Urothelium cell line (cell line): ENCODE measurements at places on chromosomes 12 and 14.

GRCh38 chr12:22163594-22163993 is 117.6 kb downstream of the CMAS start:
- no peak for DNase-seq

- no peak for DNase-seq
Observed at GRCh38 chr12:110421159-110421661, 17.7 kb upstream of the ANAPC7 start.

- DNase-seq: no peak
Observed at GRCh38 chr12:68250454-68250853, 3.0 kb downstream of the IL22 start.

DNA sequence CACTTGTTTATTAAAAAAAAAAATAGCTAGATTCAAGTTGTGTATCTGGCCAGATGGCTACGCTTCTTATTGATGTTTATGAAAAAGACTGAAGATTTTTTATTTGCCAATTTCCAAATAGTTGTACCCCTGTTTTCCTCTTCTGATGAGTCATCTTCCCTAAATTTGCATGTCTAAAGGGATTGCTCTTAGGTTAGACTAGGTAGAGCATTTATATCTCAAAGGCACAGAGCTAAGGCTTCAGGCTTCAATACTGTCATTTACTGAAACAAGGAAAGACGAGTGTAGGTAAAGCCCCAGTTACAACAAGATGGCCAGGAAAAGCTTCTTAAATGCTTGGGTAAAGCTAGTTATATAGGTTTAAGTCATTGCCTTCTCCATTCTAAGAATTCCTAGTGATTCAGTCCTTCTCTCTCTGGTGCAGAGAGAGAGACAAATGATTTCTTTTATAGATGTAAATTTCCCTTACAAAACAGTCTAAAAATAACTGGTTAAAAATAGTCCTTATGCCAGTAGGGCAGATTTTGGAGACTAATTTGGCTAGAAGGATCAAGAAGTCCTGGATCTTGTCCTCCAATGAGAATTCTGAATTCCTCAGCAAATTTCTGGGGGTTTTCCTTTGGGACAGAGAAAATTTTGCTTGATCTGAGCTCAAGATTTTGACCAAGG is 26.1 kb downstream of the LEMD3 start:
- DNase-seq: no peak

DNA sequence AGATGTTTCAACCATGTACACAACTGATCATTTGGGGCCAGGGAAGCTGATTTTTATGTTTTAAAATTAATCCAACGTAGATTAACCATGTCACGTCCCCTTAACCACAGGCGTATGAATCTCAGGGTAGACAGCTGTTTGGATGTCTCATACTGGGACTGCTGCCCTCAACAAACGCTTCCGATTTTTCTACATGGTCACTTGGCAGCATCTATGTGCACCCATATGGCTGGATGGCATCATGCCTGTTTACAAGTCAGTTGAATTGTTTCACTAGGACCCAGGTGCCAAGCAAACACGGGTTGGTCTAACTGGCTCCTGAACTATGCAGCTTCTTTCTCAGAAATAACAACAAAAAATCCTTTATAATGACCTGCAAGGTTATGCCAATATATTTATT is 393.8 kb downstream of the NPAS3 start:
- DNase-seq: no peak

GRCh38 chr14:63241096-63241495 is 36.9 kb downstream of the RHOJ start:
- DNase-seq: no peak

DNA sequence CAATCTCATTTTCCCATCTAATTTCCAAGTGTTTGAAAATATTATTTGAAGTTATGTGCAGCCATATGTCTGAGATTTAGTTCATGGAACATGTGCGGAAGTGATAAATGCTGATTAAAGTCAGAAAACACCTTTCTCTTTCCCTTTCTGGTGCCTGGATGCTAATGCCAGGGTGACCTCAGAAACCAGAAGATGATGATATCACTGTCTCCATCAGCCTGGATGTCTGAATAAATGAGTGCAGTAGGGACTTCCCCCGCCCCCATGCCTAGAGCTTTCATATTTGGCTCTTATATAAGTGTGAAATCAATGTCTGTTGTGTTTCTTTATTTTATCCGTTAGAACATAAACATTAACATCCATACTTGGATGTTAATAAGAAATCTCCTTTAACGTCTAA is 261.9 kb upstream of the LRIG3 start:
- DNase-seq: peak; percentile 10

DNA sequence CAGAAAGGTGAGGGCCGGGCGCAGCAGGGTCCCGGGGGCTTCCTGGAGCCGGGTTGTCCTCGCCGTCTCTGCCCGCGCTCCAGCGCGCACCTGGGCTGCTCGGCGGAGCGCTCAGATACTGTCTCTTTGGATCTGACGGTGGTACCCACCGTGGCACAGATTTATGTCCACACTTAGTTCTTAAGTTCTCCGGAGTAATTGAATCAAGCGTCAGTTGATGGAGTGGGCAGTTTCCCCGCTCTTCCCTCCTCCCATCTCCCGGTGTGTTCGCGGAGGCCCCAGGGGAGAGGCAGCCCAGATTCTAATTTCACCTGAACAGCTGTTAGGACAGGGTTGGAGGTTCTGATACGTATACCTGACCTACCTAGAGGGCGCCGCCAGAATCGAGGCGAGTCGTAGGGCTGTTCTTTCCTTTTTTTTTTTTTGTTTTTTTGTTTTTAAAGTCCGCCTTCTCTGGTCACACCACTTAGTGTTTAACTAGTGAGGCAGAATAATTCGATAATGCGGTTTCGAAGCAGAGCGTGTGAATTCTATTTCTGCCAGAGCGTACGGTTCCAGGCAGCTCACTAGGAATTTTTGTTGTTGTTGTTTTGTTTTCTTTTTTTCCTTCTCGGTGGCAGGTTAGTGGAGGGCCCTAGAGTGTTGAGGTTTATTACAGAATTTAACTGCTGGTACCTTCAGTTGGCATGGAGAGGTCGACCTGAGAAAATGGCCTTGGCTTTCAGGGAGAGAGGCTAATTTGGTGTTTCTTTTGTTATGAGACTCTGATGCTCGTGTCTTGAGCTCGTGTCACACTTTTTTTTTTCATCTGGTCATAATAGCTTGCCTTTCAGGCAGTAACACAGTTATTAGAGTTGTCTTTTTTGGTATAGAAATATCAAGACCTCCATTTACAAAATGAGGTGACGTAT is 22.3 kb upstream of the GNS start:
- DNase-seq: no peak

DNA sequence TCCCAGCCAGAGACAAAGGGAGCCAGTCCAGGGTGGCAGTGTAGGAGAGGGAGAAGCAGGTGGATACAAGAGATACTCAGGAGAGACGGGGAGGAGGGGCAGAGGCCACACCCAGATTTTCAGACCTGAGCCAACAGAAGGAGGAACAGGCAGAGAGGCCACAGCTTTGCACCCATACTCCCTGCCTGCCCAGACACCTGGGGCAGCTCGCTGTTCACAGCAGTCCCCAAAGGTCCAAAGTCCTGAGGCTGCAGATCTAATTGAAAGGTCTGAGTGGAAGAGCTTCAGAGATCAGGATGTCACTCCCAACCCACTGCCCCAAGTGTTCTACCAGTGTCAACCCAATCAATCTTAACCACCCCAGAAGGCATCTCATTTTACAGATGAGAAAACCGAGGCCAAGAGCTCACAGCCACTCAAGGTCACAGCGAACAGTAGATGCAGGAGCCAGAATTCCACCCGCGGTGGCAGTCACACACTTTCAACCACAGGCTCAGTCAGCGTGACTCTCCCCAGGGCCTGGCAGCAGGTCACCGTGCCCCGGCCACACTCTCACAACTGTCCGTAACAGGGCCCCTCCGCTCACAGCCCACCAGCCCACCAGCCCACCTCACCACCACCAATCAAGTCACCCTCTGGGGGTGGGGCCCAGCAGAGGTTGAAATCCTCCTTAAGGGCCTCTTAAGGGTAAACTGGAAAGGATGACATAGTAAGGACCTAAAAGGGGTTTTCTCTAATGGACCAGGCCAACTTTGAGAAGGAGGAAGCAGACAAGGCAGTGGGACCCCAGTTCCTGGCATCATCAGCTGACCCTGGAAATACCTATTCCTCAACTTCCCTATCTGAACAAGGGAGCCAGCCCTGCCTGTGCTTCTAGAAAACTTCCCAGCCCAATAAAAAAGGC is 33.3 kb downstream of the ACTN1 start:
- DNase-seq: no peak

DNA sequence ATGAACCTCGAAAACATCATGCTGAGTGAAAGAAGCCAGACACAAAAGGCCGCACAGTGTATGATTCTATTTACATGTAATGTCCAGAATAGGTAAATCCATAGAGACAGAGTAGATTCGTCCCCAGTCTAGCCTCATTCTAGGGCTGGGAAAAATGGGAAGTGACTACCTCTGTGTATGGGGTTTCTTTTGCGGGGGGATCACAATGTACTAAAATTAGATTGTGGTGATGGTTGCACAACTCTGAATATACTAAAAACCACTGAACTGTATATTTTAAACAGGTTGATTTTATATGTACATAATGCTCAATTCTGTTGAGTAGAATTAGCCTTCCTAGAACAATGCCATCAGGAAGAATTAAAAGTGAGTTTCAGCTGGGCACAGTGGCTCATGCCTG is 6.3 kb upstream of the RILPL2 start:
- DNase-seq: no peak

DNA sequence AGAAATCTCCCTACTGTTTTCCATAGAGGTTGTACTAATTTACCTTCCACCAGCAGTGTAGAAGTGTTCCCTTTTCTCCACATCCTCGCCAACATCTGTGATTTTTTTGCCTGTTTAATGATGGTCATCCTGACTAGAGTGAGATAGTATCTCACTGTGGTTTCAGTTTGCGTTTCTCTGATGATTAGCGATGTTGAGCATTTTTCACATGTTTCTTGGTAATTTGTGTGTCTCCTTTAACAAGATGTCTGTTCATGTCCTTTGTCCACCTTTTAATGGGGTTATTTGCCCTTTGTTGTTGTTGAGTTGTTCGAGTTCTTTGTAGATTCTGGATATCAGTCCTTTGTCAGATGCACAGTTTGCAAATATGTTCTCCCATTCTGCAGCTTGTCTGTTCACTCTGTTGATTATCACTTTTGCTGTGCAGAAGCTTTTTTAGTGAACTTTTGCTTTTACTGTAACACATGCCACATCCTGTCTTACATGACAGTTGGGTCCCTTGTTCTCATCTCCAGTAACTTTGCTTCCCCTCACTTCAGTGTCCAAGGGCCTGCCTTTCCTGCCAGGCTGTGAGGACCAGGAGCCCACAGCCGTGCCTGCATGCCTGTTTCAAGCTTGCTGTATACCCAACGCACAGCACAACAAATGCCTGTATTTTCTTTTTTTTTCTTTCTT is 64.9 kb downstream of the SPRING1 start:
- DNase-seq: no peak

- no peak for DNase-seq
Observed at GRCh38 chr14:72598306-72598705, 295.6 kb downstream of the DPF3 start.

DNA sequence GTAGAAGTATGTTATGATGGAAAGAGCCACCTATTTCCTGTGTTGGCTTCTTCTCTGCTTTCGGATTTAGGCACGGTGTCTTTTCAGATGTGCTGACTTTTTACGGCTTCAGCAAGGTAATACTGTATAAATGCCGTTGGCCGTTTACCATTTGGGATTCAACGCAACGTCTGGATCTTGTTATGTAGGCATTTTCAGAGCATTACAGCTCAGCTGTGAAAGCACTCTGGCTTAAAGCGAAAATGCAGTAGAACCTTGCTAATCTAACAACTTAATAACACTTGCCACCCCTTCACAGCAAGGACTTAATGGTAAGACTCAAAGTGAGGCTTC is 229.9 kb downstream of the EFCAB11 start:
- DNase-seq: no peak

DNA sequence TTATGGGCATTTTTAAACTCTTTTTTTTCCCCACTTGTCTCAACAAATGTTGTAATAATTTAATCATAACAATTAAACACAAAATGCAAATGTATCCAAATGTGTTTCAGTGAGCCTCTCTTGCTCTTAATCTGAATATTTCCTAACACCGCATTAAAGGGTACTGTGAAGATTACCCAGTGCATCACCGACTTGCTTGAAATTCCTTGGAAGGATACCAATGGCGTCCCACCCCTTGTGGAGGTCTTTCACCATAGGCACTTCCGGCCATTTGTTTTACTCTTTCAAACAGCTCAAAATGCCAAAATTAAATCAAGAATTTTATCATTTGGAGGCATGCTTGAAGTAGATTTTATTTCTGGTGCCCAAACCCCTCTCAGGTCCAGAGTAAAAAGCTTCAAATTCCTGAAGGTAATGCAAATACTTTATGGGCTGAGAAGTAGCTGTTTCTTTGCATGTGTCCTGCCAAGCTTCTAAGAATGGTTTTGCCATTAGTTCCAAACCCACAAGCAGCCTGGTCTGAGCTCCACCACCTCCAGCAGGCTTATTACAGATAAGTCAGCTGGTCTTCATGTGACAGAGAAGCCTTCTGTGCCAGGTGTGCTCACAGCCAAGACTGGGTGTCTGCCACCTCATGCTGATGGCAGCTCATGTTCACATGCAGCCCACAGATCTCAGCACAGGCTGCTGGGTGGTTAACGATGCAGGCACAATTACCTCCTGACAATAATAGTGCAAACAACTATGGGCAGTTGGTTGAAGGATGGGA is 16.4 kb upstream of the NUDT4 start:
- peak; percentile 13 for DNase-seq

DNA sequence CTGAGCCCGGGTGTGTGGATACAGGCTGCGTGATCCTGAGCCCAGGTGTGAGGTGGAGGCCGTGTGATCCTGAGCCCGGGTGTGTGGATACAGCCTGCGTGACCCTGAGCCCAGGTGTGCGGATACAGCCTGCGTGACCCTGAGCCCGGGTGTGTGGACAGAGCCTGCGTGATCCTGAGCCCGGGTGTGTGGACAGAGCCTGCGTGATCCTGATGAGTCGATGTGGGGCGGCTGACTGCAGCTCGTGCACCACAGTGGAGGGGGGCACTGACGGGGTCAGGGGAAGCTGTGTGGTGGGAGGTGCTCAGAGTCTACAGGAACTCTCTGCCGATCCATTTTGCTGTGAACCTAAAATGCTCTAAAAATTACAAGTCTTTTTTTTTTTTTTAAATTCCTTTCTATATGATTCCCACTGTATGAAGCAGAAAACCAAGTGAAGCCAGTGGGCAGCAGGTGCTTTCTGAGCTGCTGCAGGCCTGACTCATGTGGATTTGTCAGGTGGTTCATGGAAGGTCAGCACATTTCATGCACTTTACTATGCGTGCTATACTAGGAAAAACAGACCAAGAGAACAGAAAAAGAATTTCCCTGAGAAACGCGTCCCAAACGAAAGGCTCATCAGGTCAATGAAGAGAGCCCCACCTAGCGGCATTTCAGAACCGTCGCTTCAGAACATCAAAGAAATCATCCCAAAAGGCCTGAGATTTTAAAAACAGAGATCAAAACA is 19.3 kb downstream of the BRF1 start:
- no peak for DNase-seq

- DNase-seq: no peak
Observed at GRCh38 chr14:41899416-41899815, 292.7 kb downstream of the LRFN5 start.
